ENCODE measurements at places on chromosomes 2 and 18.

DNA sequence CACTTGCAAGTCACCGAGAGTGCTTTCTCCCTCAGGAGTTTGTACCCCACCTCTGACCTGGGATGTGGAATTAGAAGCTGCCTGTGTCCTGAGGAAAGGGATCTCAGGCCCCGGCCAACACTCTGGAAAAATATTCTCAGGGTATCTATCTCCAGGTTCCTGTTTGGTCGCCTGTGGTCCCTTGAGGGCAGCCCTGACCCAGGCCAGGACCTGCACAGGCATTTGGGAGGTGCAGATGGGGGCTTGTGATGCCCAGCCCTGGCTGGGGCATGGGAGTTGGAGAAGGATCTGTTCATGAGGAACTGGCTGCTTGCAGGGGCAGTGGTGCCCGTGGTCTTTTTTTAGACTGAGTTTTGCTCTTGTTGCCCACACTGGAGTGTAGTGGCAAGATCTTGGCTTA lies 46.3 kb downstream of the MYCN start:
- DNase-seq = no peak

DNA sequence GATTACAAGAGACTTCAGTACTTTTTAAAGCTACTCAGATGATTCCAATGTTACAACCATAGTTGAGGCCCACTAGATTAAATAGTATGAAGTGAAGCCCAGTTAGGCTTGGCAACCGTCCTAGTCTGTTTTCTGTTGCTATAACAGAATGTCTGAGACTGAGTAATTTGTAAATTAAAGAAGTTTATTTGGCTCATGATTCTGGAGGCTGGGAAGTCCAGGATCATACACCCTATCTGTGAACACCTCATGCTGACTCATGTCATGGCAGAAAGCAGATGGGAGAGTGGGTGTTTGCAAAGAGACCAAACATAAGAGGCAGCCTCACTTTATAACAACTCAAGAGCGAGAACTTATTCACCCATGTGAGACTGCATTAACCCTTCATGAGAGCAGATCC lies 63.1 kb downstream of the CCDC150 start:
- no peak for DNase-seq

- DNase-seq = no peak
Measured at GRCh38 chr18:67608615-67609273, 92.2 kb upstream of the DSEL start.

DNA sequence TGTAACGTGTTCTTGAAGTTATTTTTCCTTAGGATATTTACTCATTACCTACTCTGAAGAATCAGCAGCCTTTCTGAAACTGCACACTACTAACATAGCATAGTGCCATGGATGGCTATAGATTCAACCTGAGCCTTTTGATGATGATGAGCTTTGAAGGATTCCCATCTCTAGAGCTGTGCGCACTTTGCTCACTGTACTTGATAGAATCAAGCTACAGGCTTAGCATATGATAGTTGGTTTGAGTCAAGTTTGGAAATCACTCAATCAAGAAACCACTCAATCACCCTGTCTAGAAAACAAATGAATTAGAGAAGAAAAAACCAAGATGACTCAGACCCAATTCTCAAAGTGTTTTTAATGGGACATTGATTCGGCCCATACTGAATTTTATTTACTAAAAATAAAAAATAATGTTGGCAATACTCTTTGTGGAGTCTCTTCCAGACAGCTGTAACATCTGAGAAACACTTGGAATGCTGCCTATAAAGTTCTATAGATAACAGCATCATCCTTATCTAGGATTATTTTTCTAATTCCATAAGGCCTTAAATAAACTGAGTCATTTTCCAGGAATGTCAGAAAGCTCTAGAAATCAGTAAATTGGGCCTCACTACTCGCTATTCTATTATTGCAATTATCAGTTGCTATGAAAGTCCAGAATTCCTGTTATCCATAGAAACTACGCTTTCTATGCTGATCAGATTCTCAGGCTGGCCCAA lies 259.0 kb upstream of the ERBB4 start:
- no peak for DNase-seq

DNA sequence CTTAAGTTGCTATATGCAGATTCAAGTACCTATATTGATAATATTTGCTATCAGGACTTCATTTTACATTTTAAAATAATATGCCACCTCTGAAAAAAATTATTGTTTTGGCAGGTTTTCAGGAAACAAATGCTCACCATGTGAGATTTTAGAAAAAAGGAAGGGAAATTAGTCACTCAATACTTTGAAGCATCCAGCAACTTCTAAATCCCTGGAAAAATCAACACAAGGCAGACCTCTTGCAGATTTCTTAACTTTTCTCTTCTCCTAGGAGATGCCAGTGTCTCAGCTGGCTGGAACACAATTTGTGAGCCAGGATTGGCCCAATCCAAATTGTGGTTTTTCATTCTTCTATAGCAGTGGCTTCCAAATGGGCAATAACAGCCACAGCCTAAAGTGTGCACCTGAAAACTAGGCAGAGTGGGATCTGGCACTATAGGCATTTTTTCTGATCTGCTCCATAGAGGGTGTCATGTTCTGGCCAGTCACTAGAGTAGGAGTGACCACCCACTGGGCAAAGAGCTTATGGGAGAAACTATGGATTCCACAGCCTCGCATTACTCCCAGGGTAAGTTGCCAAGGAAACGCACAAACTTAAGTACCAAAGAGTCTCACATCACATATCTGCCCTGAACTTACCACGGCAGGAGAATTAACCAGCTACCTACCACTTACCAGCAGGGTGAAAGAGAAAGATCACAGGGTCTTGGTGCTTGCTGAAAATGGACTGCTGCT lies 28.1 kb upstream of the THOC1 start:
- no peak for DNase-seq

- DNase-seq = no peak
Measured at GRCh38 chr18:58654896-58655614, 16.2 kb upstream of the MALT1 start.

GRCh38 chr2:39597314-39597713 lies 68.4 kb upstream of the TMEM178A start:
- DNase-seq = no peak

DNA sequence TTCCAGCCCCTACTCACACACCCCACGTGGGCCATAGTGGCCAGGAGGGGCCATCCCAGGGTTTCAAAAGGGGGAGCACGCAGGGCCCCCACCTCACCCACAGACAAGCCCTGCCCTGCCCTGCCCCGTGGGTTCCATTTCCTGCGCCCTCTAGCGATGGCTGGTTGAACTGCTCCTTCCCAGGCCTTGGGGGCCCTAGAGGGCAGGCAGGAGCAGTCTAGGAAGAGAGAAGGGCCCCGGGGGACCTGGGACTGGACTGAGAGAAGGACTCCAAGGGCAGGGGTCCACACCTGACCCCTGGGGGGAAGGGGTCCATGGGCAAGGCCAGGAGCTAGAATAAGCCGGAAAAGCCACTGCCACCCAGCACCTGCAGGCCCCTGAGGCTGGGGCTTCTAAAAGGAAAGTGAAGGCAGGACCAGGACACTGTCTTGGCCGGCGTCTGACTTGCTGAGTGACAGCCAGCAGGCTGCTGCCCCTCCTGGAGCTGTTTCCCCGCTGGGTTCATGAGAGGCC lies 10.1 kb downstream of the CYP26B1 start:
- no peak for DNase-seq

DNA sequence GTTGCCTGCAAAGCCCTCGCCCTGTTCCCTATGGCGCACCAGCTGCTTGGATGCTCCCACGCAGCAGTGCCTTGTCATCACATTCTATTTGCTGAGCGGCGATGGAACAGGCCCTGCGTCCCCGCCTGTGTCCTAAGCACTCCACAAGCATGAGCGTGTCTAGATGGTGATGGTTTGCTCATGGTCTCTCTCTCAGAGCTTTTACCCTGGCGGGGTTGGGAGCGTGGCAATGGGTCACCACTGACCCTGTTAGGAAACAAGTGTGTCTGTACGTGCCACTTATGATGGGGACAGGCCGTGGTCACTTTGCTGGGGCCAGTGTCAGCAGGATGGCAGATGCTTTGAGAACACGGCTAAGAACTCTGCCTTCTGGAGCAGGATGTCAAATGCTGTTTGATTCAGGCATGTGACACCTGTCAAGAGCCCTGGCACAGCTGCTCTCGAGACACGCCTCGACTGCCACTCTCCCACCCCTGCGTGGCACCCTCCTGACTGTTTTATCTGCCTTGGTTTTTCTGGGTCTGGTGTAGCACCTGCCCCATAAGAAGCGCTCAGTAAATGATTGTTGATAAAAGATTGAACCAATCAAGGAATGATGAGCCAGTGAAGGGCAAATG lies 44.2 kb downstream of the RRM2 start:
- DNase-seq = no peak

- DNase-seq = peak; percentile 21
Measured at GRCh38 chr2:8303322-8303832, 378.5 kb upstream of the ID2 start.

- no peak for DNase-seq
Measured at GRCh38 chr2:146523196-146523595, 1321.6 kb upstream of the ACVR2A start.

- DNase-seq = no peak
Measured at GRCh38 chr2:30683236-30683956, 123.8 kb downstream of the CAPN13 start.

Measured in activated CD4-positive, CD25-positive, alpha-beta regulatory T cell (primary cell).